ENCODE measurements at places on chromosomes 13 and 19.

GRCh38 chr19:39924389-39924788, 10.0 kb downstream of the FCGBP start:
- no peak for DNase-seq

DNA sequence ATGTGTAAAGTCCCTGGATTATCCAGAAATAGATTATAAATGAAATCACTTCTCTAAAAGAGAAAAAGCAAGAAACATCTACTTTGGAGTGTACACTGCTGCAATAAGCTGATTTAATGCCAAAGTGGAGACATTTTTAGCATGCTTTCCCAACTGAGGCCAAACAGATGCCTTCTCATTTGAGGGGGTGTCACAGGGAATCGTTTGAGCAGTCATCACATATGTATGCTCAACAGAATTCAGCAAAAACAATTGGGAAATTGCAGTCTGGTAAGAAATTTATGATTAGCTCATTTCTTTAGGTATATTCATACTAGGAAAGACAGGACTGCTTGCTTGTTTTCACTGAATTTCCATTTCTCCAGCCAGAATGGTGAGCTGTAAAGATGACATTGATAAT, 27.3 kb upstream of the TPP2 start:
- DNase-seq = no peak

DNA sequence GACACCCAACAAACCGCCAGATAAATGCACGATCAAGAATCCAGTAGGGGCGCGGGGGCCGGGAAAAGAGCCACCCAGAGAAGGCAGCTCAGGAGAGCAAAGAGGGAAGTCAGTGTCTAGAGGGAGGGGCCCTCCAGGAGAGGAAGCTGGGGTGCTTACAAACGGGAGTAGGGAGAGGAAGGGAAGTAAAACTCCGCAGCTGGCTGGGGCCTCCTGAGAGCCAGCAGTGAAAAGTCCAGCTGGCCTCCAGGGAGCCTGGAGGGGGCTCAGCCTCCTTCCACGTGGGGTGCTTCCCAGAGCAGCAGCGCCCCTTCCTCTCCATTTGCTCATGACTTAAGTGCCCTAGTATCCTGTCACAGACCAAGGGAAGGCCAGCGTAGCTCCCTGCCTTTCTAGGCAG, 51.8 kb downstream of the TMED1 start:
- DNase-seq = no peak

GRCh38 chr19:40539070-40539469, 37.6 kb upstream of the SHKBP1 start:
- DNase-seq = no peak
